Activated T-cell treated with anti-CD3 and anti-CD28 coated beads, Interleukin-2, amount 50 U/mL, for 1 hour (primary cell): ENCODE measurements at places on chromosomes 4 and X.

GRCh38 chr4:31917334-31917733 is 1197.2 kb downstream of the PCDH7 start:
- DNase-seq: no peak

- DNase-seq: no peak
Measured at GRCh38 chr4:89174784-89175183, 63.5 kb downstream of the TIGD2 start.

DNA sequence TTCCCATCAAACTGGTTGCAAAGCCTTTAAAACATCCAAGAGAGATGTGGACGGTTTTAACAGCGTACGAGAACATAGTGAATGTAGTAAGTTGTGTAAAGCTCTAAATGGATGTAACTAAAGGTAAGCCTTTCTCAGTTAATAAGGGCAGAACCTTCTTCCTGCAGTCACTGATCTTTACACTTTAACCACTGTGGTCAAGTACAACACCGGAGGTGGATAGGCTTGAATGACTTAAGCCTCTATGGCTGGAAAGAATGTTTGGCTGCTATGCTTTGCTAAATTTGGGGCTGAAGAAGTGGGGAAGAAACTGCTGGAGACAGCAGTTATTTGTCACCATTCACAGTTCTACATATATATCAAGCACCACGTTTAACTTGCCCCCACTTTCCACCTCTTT is 285.1 kb upstream of the FMR1 start:
- no peak for DNase-seq

- DNase-seq: no peak
Measured at GRCh38 chr4:65918212-65918611, 247.9 kb upstream of the EPHA5 start.

DNA sequence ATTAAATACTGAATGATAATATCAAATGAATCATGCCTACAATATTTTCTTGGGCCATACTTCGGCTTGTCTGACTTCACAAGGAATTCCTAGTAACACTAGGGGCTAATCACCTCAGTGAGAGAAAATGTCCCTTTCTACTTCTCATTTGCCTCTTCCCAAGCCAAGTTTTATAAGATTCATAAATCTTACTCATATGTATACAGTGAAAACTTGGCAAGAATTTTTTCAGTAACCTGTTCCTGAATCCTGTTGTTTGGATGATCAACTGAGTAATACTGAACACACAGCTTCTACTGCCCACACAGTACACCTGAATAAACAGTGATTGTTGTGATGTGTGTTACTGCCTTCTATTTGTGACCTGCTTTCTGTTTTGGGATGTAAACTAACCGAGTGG is 16.5 kb downstream of the TMPRSS11E start:
- no peak for DNase-seq

GRCh38 chr4:170623899-170624298 is 534.1 kb upstream of the AADAT start:
- no peak for DNase-seq

- no peak for DNase-seq
Measured at GRCh38 chr4:24639714-24640113, 55.4 kb upstream of the DHX15 start.

DNA sequence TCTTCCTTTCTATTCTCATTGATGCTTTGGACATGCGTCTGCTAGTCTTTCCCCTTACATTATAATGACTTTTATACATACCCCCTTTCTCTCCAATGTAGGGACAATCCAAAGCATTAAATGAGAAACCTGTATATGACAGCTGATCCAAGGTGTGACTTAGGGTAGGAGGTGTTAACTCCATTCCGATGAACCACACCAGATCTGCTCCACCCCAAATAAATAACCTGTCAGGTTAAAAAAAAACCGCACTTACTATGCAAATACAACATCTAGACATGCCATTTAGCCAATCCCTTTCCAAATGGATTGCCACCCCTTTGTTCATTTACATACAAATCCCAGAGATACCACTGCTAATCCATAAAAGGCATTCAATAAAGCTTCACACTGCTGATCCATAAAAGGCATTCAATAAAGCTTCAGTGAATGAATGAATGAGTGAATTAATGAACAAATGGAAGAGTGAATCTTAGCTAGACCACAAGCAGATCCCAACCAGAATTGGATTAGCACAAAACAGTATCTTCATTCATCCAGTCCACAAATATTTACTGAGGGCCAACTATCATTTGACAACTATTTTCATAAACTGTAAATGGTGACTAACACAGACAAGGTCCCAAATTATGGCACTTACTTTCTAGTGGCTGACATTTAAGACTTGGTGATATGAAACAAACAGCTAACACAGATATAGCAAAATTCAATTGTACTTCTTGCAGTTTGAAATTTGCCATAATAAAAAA is 158.9 kb upstream of the MAP3K15 start:
- DNase-seq: no peak

DNA sequence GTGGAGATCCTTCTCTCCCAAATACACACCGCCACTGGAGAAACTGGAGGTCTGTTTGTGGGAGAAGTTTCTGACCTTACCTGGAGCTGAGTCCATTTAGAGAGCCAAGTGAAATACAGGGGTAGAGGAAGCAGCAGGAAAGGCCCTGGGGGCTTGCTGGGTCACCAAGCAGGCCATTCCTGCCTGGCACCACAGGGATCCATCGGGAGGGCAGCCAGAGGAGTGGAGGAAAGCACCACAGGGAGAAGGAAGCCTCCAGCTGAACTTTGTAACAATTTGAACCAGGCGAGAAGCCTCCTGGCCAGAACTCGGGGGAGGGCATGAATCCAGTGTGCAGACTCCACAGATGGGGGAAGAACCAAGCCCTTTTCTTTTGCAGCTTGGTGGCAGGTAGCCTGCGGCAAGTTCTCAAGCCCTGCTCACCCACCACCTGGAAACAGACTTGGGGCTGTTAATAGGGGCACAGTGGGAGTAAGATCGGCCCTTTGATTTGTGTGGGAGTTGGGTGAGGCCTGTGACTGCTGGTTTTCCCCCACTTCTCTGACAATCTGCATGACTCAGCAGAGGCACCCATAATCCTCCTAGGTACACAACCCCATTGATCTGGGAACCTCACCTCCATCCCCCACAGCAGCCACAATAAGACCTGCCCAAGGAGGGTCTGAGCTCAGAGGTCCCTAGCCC is 94.6 kb downstream of the IRS4 start:
- no peak for DNase-seq

GRCh38 chr4:174496631-174497432 is 25.5 kb downstream of the HPGD start:
- DNase-seq: no peak
